Bronchus fibroblast of lung (primary cell): ENCODE measurements at places on chromosomes 5 and 9. TPM values are rescaled to one million over a fixed set of nuclear protein-coding genes. Genes with fewer than 3 reads are reported as not detected.

The FGF18 gene
- not detected in 2 replicates for total RNA-seq

The UNC5A gene
- 0.17 TPM in 1 of 2 replicates, not detected in the other for total RNA-seq

The RABL6 gene
- total RNA-seq = 85.8 and 89.3 TPM in 2 replicates

The BARHL1 gene
- total RNA-seq = not detected in 2 replicates

The ACSL6 gene
- total RNA-seq = under 0.01 TPM in 1 of 2 replicates, not detected in the other

The GAS1 gene
- 16.1 and 20.2 TPM in 2 replicates for total RNA-seq

The GABRA1 gene
- total RNA-seq = not detected in 2 replicates

The SHISAL2B gene
- total RNA-seq = not detected in 2 replicates

The CAVIN4 gene
- total RNA-seq = 0.15 and 0.17 TPM in 2 replicates

The QRFP gene
- total RNA-seq = not detected in 2 replicates

The PCDHB8 gene
- not detected in 2 replicates for total RNA-seq

The NCS1 gene
- total RNA-seq = 32.1 and 32.4 TPM in 2 replicates

The CCDC183 gene
- total RNA-seq = under 0.01 TPM in 1 of 2 replicates, not detected in the other

The CPLANE1 gene
- 5.9 and 8.9 TPM in 2 replicates for total RNA-seq

The ANKRD18B gene
- 0.17 and 0.74 TPM in 2 replicates for total RNA-seq

The CCDC187 gene
- not detected in 2 replicates for total RNA-seq

The ZNF483 gene
- total RNA-seq = 0.17 and 0.59 TPM in 2 replicates

The PLAA gene
- 29.6 and 37.7 TPM in 2 replicates for total RNA-seq

The THBS4 gene
- total RNA-seq = 1.2 and 2.4 TPM in 2 replicates

The FRRS1L gene
- under 0.01 TPM in 2 replicates for total RNA-seq

The TTC16 gene
- total RNA-seq = under 0.01 TPM in 1 of 2 replicates, not detected in the other

The PCDHGC5 gene
- 0.17 and 0.30 TPM in 2 replicates for total RNA-seq

The BSPRY gene
- not detected in 2 replicates for total RNA-seq

The C1QTNF2 gene
- 0.34 and 0.74 TPM in 2 replicates for total RNA-seq

The HBEGF gene
- 2.4 and 3.5 TPM in 2 replicates for total RNA-seq

The RNF183 gene
- total RNA-seq = not detected in 2 replicates

The SLC36A3 gene
- not detected in 2 replicates for total RNA-seq

The MYOT gene
- not detected in 2 replicates for total RNA-seq

The ASPN gene
- total RNA-seq = not detected in 2 replicates

The TRIM14 gene
- total RNA-seq = 8.9 and 11.9 TPM in 2 replicates

The CCDC192 gene
- not detected in 2 replicates for total RNA-seq

The PCDHGA12 gene
- total RNA-seq = 7.7 and 8.4 TPM in 2 replicates
